Astrocyte (in vitro differentiated cells and primary cell): ENCODE measurements at places on chromosomes 7 and 10. TPM values are rescaled to one million over a fixed set of nuclear protein-coding genes. Genes with fewer than 3 reads are reported as not detected.

The LRRC18 gene
- total RNA-seq, result not detected in 2 replicates

The MRPL32 gene
- 64.4 and 71.2 TPM in 2 replicates for total RNA-seq

The FOXI2 gene
- not detected in 2 replicates for total RNA-seq

The ZP3 gene
- total RNA-seq, result 1.4 and 2.6 TPM in 2 replicates

The CCDC7 gene
- total RNA-seq, result 2.1 and 2.3 TPM in 2 replicates

The HTR5A gene
- not detected in 2 replicates for total RNA-seq

The TRIM73 gene
- 6.1 and 6.9 TPM in 2 replicates for total RNA-seq

The KIAA1217 gene
- 31.8 and 43.5 TPM in 2 replicates for total RNA-seq

The AKR1C3 gene
- total RNA-seq, result 0.43 and 1.0 TPM in 2 replicates

The TMEM184A gene
- 1.8 and 2.1 TPM in 2 replicates for total RNA-seq

The GPRIN2 gene
- total RNA-seq, result 2.2 and 3.0 TPM in 2 replicates

The FZD8 gene
- total RNA-seq, result 17.2 and 30.9 TPM in 2 replicates
